ENCODE measurements at places on chromosomes 5 and 9.

- no peak for DNase-seq
Observed at GRCh38 chr5:3353561-3353960, 242.1 kb upstream of the IRX1 start.

- no peak for DNase-seq
Observed at GRCh38 chr9:84570482-84571154, 98.9 kb upstream of the NTRK2 start.

GRCh38 chr5:82894716-82895115, 182.5 kb downstream of the TMEM167A start:
- no peak for DNase-seq

GRCh38 chr5:84125216-84125615, 259.5 kb downstream of the EDIL3 start:
- no peak for DNase-seq

DNA sequence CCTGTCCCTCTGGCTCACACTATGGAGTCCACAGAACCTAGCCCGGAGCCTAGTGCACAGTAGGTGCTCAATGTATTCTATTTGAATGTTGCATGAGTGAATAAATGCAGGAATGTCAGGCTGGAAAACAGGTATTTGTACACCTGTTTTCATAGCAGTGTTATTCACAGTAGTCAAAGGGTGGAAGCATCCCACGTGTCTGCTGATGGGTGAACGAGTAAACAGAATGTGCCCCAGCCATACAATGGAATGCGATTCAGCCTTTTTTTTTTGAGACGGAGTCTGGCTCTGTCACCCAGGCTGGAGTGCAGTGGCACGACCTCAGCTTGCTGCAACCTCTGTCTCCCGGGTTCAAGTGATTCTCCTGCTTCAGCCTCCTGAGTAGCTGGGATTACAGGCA, 31.5 kb upstream of the IER5L start:
- DNase-seq, result no peak

GRCh38 chr5:109688630-109688969, 1.1 kb upstream of the MAN2A1 start:
- peak; percentile 42 for DNase-seq

- DNase-seq, result no peak
Observed at GRCh38 chr9:136006169-136006568, 45.0 kb upstream of the UBAC1 start.

DNA sequence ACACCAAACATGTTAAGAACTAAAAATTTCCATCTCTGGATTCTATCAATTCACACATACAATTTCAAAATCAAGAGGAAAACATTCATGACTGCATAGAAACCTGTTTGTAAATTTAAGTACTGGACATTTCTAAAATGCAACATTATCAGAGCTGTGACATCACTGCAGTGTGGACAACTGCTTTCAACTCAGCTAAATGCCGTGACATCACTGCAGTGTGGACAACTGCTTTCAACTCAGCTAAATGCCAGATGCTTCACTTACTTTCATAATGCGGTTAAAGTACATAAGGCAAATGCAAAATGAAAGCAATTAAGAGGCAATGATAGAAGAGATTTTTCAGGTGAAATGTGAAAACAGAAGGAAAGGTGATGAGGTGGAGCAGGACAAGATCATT, 161.5 kb downstream of the ARL15 start:
- DNase-seq, result no peak

- no peak for DNase-seq
Observed at GRCh38 chr5:169474226-169474625, 109.3 kb upstream of the SPDL1 start.

DNA sequence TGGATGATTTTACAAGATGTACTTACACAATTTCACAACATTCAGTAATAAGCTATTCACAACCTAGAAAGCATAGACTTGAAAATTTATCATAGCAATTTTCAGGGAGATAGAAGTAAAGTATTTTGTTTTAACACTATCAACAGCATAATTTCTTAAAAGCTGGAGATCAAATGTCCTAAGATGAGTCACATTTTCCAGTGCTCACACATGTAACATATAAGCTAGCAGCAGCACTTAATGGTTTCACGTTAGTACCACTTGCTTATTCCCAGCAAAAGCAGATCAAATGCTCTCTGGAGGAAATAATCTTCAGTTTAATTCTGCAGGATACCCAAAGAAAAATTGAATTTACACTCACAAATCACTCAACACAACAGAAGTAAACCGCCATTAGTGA, 6.5 kb downstream of the OR13C8 start:
- DNase-seq, result no peak

DNA sequence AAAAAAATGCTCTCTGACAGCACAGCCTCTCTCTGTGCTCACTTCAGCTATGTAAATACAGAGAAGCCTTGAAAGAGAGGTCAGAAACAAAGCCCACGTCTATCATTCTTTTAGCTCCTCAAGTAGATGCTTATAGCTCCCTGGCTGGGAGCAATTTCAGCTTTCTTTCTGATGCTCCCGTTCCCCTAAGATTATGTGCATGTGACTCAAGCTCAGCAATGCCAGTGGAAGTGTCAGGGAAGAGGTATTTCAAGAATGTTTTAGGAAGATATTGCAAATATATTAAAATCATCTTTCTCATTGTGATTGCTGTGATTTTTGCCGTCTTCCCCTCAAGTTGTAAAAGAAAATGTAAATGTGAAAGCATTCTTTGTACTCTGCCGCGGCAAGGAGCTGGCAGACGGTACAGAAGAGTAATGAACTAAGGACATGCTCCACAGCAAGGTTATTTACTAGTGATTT, 1353.7 kb upstream of the ACO1 start:
- DNase-seq, result no peak

DNA sequence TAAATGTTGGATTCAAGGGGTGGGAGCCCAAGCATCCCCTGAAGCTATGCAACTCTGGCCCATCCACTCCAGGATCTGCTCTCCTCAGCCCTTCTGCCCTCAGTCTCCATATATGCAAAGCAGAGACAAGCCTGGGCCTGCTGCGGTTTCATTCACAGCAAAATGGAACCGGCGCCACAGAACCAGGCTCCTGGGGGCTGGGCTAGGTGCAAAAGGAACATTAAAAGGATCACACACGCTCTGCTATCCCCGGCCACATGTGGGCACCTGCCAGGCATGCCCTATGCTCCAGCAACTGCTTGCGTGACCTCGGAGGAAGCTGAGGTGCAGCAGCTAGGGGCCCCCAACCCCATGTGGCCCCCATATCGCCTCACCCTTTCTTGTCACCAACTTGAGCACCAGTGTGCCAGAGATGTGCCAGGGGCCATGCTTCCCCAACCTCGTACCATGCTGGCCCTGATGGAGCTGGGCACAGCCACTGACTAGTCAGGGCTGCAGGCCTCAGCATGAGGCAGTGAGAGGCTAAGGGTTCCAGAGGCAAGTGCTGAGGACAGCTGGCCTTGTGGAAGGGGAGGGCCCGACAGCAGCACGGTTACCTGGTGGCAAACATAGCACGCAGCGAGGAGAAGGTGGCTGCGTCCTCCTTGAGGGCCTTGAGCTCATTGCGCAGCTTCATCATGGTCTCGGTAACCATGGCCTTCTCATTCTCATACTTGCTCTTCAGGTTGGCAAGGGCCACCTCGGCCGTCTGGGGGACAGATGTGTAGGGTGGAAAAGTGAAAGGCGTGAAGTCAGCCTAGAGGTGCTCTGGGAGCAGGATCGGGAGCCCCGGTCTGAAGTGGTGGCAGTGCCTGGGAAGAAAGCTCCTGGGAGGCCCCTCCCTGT, 47.2 kb downstream of the BICD2 start:
- no peak for DNase-seq

DNA sequence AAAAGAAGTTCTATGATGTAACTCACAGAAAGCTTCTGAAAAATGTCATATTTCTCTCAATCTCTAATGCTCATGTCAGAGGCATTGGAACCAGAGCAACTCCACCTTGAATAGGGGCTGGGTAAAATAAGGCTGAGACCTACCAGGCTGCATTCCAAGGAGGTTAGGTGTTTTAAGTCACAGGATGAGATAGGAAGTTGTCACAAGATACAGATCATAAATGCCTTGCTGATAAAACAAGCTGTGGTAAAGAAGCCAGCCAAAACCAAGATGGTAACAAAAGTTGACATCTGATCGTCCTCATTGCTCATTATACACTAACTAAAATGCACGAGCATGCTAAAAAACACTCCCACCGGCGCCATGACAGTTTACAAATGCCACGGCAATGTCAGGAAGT, 411.1 kb upstream of the GRIA1 start:
- no peak for DNase-seq

- DNase-seq, result no peak
Observed at GRCh38 chr5:105696440-105696839, 1974.3 kb downstream of the EFNA5 start.

- DNase-seq, result no peak
Observed at GRCh38 chr5:159849437-159850083, 66.7 kb upstream of the ADRA1B start.

GRCh38 chr9:2086971-2087370, 71.8 kb downstream of the SMARCA2 start:
- no peak for DNase-seq

DNA sequence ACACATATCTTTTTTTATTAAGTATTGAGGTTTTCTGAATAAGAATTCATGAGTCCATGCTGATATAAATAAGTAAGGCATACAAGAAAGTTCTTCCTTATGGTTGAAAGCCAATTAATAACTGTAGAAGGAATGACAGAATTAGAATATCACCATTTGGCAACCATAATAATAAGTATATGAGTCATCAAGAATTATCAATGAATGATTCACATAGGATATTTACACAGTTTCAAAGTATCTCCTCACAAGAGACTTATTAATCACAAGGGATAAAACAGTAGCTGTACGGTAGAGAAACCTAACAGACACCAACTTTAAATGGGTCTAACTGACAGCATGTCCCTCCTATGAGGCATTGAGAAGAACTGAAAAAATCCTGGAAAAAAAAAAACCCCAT, 161.6 kb downstream of the NR3C1 start:
- DNase-seq, result no peak

- no peak for DNase-seq
Observed at GRCh38 chr5:112318346-112318745, 100.7 kb downstream of the EPB41L4A start.

DNA sequence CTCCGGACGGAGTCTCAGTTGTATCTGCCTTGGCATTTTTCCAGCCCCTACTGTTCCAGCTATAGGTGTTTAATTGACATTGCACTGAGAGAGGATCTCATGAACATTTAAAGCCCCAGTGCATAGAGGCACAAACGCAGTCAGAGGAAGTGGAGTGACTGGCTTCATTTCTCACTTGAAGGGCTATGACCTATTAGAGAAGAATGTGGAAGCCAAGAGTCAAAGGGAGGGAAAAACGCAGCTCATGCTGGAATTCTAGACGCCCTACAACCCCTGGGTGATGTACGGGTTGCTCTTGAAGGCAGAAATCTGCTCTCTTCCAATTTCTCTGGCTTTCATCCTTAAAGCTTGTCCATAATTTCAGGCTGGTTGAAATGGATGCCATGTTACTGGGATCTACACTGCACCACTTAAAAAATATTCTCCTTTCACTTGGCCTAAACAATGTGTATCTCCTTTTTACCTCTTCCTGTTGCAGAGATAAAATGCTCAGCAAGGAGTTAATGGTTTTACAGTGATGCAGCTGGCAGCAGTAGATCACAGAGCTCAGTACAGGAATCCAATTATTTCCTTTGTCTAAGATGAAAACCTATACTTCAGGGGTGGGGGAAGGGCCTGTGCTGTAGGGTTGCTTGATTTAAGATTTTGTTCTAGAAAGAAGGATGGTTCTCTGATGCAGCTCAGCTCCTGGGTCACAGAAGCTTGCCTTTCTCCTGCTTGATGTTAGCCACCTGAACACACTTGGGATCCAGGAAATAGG, 61.8 kb upstream of the MAMDC2 start:
- DNase-seq, result no peak

- no peak for DNase-seq
Observed at GRCh38 chr5:82332886-82333615, 54.9 kb upstream of the RPS23 start.

- DNase-seq, result no peak
Observed at GRCh38 chr5:172451771-172452197, 2.5 kb downstream of the SH3PXD2B start.

DNA sequence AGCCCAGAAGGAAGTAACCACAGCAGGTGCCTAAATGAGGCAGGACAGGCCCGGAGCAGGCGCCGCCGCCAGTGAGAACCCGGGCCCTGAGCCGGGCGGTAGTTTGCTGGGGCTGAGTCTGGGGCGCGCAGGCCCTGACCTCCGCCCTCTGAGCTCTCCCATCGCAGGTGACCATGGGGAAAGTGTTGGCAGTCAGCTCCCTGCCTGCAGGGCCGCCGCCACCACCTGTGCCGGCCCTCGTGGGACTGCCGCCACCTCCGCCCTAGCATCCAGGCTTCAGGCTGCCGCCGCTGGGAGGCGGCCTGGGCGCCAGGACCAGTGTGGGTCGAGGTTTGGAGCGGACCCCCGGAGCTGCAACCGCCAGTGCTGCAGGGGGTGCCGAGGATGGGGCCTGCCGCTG, 61.1 kb downstream of the TARS1 start:
- no peak for DNase-seq

- no peak for DNase-seq
Observed at GRCh38 chr9:61634192-61634591, 444.4 kb downstream of the SPATA31A7 start.

GRCh38 chr5:167488371-167488770, 803.1 kb upstream of the WWC1 start:
- no peak for DNase-seq

DNA sequence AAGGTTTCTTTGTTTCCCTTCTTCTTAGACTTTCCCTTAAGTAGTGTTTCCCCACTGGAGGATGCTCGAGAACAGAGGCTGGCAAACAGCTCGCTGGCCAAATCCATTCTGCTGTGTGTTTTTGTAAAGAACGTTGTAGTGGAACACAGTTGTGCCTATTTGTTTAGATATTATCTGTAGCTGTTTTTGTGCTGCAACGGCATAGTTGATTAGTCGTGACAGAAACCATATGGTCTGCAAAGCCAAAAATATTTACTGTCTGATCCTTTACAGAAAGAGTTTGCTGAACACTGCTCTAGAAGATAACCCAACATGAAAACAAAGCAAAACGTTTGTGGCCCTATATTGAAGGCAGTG, 47.0 kb upstream of the EGFLAM start:
- no peak for DNase-seq

GRCh38 chr9:97046228-97046627, 7.3 kb upstream of the CTSV start:
- DNase-seq, result no peak

DNA sequence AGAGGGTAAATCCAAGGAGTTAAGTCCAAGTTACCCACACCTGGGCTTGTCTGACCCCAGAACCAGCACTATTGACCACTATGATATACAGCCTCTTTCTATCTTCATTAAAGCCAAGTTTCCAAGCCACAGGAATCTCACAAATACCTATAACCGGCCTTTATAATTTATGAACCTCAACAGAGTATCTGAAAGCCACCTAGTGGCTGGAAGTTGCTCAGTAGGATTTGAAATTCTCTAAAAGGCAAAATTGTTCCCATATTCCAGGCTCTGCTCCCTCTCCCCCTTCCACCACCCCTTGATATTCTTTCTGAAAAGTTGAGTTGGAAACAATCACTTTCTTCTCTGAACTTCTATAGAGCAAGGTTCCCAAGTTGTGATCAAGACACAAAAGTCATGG, 106.4 kb upstream of the GPR151 start:
- no peak for DNase-seq
